ENCODE measurements at places on chromosomes 6 and 20.

GRCh38 chr20:14597206-14597715 is 259.8 kb upstream of the FLRT3 start:
- DNase-seq: no peak

- DNase-seq: no peak
Observed at GRCh38 chr6:106027758-106028157, 58.4 kb upstream of the PRDM1 start.

- DNase-seq: no peak
Observed at GRCh38 chr6:10598084-10598960, 77.2 kb downstream of the GCNT2 start.

- DNase-seq: no peak
Observed at GRCh38 chr6:137254966-137255365, 35.8 kb upstream of the IFNGR1 start.

DNA sequence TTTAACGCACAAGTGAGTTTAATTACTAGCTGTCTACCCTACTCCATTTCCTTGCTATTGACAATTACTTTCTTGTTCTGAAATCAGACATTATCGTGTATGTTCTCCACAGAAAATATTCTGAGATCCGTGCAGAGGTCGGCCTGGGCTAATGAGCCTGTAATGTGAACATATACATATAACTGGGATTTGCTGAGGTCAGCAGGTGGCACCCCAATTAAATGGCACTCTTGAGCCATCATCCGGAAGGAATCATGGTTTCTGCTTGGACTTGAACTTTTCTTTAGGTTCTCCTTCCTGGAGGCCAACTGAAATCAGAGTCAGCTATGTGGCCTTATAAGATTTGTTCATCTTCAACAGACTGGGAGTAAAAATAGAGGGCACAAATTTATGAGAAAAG is 3.6 kb downstream of the HLA-DQB1 start:
- no peak for DNase-seq

GRCh38 chr6:154468760-154469159 is 41.7 kb downstream of the CNKSR3 start:
- DNase-seq: no peak

DNA sequence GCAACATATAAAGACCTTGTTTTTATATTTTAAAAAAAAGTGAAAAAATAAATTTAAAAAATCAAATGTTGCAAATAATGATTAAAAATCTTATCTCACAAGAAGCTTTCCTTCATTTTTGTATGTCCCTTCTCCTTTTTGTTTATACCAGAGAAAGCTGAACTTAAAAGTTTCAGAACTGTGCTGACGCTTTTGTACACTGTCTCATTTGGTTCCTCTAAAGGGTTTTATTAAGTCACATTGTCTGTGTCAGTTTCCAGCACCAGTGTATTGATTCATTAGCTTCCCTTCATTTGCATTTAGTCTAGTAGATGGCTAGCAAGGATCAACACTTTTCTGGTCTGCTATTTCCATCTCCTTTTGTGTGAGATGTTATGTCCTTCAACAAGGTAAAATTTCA is 6.7 kb downstream of the PCED1A start:
- DNase-seq: no peak

DNA sequence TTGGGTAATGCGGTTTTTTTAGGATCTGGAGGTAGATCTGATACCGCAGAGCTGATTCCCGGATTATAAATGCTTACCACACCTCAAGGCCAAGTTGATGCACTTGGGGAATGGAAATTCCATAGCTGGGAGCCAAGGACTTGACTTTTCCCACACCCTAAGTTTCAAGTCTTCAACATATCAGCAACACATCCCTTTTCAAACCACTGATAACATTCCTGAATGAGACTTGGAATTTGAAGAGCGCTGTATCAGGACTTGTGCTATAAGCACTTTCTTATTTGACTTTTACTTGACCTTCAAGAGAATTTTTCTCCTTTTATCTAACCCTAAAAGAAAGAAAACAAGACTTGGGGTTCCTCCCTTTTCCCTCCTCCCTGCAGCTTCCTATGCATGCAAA is 90.6 kb upstream of the NAA20 start:
- DNase-seq: no peak

DNA sequence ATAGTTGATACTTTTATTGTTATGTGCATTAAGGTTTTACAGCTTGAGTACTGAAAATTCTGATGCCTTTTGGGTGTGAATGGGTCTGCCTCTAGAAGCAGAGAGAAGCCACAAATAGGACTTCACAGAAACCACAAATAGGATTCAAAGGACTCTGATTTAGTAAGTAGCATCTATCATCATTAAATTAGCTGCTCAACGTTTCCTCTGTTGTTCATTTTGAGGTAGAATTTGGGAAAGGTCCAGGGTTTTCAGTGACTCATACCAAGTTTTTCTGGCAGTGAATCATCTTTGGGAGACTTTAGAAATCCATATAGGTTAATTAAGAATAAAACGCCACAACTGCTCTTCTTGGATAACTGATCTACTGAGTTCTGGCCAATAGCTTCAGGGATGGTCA is 105.1 kb downstream of the PHF3 start:
- DNase-seq: no peak

DNA sequence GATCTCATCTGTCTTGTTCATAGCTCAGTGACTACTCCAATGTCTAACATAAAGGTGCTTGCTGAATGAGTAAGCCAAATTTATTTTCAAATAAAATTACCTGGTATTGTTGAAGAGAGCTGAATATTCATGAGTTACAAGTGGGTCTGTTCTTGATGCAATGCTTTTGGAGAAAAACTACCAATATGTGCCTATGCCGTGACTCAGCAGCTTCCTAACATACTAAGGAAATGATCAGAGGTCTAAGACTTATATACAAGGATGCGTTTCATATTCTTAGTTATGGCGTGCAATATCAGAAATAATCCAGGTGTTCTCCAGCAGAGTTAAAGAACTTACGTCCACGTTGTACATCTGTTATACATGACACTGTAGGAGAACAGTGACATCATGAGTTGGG is 5.1 kb downstream of the FAM120B start:
- DNase-seq: no peak

DNA sequence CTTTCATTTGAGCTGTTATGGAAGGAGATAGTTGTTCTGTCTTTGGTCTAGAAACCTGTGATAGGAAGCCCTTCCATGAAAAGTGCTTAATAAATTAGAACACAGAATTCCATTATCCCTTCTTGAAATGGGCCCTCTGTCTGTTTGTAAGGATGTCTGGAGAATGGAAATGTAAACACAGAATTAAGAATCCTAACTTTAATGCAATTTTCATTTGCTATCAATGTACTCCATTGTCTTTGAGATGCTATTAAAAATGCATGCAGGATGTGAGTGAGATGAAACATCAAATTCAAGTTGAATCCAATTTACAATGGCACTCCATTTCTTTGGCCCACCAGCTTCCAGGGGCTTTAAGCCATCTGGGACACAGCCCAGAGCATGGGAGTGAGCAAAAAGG is 13.9 kb upstream of the AARS2 start:
- DNase-seq: no peak

DNA sequence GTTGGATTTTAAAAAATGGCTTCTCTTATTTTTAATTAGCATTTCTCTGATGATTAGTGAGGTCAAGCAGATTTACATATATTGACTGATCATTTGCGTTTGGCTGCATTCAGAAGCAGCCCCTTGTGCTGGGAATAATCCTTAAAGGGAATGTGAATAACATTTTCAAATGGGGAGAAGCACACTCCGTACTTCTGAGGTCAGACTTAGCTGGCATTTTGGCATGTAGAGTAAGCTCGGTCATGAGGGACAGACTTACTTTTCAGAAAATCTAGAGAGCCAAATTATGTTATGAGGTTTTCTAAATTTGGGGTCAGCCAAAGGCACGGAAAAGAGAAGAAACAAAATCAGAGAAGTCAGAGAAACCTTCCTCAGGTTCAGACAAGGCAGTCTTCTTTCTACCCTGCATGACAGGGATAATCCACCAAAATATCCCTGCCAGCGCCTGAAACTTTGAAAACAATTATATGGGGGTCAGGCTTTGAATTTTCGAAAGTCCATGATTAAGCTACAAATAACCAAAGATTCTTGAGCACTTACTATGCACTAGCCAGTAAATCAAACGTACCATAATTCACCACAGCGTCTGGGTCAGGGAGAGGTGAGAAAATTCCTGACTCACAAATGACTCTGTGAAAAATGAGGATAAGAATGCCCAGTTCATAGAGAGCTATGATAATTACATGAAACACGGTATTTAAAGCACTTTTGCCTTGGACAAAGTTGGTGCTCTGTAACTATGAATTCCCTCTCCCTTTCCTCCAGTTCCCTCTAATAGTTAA is 44.9 kb downstream of the ADAT2 start:
- DNase-seq: no peak

DNA sequence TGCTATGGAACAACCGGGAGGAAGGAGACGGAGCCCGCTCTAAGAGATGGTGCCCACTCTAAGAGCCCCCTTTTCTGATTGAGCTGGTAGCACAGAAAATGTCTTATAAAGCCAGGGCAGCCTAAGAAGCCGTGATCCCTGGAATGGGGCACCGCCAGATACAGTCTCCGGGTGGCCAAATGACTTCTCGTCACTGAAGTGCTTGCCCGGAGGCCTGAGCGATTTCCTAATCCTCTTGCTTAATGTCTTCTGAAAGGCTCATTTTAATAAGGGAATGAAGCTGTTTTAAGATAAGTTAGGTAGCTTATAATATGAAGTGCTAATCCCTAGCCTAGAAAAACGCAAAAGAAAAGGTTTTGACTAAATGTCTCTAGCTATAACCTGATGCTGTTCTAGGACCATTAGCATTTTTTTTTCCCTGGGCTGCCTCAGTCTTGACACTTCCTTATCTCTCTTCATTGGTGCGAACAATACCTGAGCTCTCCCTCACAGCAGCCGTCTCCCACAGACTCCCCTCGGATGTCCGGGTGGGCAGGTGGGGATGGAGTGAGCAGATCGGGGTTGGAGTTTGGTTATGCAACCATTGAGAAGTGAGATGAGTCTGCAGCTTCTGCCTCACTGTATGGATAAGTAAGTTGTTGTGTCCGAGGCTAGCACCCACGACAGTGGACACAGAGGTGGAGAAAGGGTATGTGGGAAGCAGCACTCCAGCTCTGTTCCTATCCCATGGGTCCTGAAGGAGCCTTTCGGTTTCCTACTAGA is 559.4 kb upstream of the AGPAT4 start:
- no peak for DNase-seq

DNA sequence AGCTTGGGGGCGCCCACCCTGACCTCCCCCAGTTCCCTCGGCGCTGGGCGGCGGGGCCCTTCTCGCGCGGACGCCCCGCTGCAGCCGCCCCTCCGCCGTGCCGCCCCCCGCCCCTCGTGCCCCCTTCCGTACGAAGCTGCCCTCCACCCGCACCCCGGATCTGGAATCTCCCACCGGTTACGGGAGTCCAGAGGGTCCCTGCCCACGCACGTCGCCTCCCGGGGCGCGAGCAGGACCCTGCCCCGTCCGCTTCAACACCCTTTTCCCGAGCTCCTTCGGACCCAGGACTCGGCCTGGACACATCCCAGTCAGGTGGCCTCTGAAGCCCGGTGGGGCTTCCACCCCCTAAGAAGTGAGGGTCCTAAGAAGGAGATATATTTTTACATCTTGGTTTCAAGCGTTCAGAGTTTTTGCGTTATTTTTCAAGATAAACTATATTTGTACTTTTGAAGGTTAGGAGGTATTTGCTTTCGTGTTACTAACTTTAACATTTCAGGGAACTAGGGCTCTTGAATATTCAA is 506 bp downstream of the ARFGAP1 start:
- no peak for DNase-seq

DNA sequence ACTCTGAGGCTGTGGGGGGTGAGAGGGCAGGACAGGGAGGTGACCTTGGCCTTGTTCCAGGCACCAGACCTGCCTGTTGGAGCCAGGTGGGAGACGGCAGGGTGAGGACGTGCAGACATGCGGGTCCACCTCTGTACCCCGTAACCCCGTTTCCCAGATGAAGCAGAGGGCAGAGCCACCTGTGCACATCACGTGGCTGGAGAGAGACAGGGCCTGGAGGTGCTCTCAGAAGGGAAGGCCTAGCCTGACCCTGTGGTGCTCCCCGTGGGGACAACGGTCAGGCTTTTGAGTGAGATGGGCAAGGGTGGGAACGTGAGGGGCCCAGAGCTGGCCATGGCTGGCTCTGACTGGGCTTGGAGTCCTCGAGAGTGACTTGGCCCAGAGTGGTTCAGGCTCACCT is 6.6 kb downstream of the NTSR1 start:
- DNase-seq: no peak

DNA sequence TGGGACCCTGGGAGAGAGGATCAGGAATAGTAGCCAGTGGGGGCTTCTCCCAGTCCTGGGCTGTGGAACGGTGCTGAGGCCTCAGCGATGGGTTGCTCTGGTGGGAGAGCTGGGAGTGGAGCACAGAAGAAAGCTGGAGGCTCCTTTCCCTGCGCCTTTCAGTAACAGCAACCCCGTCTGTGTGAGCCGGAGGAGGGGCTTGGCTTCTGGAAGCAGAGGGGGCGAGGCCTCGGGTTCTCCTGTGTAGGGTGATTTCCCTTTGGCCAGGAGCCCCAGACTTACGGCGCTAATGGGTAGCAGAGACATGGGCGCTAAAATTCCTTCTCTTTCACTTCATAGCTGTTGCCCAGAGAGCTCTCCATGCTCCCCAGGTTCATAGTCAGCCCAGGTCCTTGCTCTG is 55.0 kb downstream of the DAAM2 start:
- no peak for DNase-seq

GRCh38 chr20:3560162-3560561 is 89.3 kb downstream of the ATRN start:
- DNase-seq: no peak

DNA sequence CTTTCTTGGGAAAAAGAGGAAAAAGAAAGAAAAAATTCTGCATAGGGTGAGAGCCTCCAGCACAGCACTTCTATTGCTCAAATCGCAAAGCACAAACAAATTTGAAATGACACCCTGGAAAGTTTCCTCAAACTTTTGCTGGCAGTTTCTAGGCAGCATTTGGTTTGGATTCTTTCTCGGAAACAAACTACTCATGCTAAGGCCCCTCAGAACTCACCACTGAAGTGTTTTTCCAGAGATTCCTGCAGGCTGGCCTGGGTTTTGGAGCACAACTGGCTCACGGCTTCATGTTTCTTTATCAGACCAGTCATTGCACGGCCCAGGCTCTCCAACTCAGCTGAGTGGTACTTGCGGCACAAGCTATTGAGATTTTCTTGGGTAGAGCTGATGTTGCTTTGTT is 237.8 kb downstream of the SYNE1 start:
- no peak for DNase-seq

- DNase-seq: no peak
Observed at GRCh38 chr6:123715006-123715863, 78.5 kb upstream of the TRDN start.
